ENCODE measurements at places on chromosomes 5 and 9. TPM values are rescaled to one million over a fixed set of nuclear protein-coding genes. Genes with fewer than 3 reads are reported as not detected.

- H3K36me3 ChIP-seq: no peaks in the 10 kb centered on the region
- no peak overlapping the region for H3K27ac ChIP-seq
- H3K27me3 ChIP-seq: no peaks in the 10 kb centered on the region
- H3K4me3 ChIP-seq: no peak overlapping the region
- H3K4me1 ChIP-seq: no peaks in the 10 kb centered on the region
Measured at GRCh38 chr5:150999704-151000442, 20.5 kb upstream of the GPX3 start.

- no peaks in the 10 kb centered on the region for H3K36me3 ChIP-seq
- H3K4me1 ChIP-seq: no peaks in the 10 kb centered on the region
- no peak overlapping the region for H3K27ac ChIP-seq
- H3K27me3 ChIP-seq: no peaks in the 10 kb centered on the region
- H3K4me3 ChIP-seq: no peak overlapping the region
- DNase-seq: no peak
Measured at GRCh38 chr9:117375956-117376355, 38.9 kb downstream of the ASTN2 start.

DNA sequence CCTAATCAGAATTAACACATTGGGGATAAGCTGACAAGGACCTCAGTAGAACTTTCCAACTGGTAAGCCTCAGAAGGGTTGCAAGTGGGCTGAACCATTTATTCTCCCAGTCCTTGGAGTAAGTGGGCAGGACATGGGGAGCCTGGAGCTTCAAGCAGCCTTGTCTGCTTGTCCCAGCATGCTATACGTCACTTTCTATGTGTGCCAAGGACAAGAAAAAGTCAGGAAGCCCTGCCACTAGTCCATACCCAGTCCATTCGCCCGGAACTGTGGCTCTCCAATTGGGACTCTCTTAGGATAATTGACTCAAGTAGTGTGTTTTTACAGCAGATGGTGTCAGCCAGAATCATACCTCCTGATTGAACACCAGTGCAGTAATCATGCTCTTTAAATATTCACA, 62.6 kb upstream of the FRRS1L start:
- no peak for DNase-seq
- H3K27me3 ChIP-seq: no peaks in the 10 kb centered on the region
- no peaks in the 10 kb centered on the region for H3K4me1 ChIP-seq
- H3K4me3 ChIP-seq: no peak overlapping the region
- H3K27ac ChIP-seq: no peak overlapping the region

Gene PCDHB6
- total RNA-seq: not detected

- H3K27me3 ChIP-seq: no peaks in the 10 kb centered on the region
- H3K4me3 ChIP-seq: no peak overlapping the region
- no peaks in the 10 kb centered on the region for H3K4me1 ChIP-seq
- H3K27ac ChIP-seq: no peak overlapping the region
Measured at GRCh38 chr9:108813951-108814601, 41.7 kb downstream of the ACTL7B start.

GRCh38 chr9:128621730-128622455, 34.8 kb downstream of the DYNC2I2 start:
- H3K4me1 ChIP-seq: no peaks in the 10 kb centered on the region
- no peak overlapping the region for H3K27ac ChIP-seq
- H3K4me3 ChIP-seq: no peak overlapping the region
- H3K27me3 ChIP-seq: no peaks in the 10 kb centered on the region

Gene SEMA5A
- total RNA-seq: 0.15 TPM

Gene MARCOL
- not detected for total RNA-seq

DNA sequence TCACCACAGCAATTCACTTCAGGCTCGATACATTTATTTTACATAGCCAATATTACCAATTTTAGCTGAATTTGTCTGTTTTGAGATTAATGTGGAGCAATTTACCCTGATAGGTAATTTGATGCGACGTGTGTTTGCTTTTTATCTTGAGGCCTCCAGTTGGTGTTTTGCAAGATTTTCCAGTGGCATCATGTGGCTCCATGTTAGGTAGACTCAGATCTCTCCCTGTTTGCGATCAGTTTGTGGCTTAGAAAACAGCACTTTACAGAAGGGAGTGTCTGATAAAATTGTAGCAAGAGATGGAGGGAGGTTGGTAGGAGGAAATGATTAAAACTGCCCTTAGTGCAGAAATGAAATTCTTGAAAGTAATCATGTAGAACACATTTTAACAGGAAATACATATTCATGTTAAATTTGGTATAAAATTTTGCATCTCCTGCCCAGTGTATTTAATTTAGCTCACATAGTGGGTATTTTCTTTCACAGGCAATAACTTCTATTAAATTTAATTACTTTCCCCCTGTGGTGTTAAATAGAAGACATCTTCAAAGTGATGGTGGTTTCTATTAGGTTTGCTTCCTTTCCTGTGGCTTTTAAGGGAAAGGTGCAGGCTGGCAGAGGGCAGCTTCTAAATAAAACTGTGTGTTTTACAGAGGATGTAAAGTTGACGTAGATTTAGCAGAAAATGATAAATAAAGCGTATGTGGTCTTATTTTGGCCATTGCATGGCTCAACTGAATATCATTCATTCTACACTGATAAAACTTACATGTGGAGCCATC, 135.8 kb downstream of the KDM4C start:
- no peaks in the 10 kb centered on the region for H3K27me3 ChIP-seq
- peaks cover 28% of the 10 kb centered on the region for H3K36me3 ChIP-seq
- no peak overlapping the region for H3K4me3 ChIP-seq
- no peak overlapping the region for H3K27ac ChIP-seq
- no peak for DNase-seq

Data from natural killer cell (primary cell).